AG08395 (cell line): ENCODE measurements at places on chromosomes 4 and X.

DNA sequence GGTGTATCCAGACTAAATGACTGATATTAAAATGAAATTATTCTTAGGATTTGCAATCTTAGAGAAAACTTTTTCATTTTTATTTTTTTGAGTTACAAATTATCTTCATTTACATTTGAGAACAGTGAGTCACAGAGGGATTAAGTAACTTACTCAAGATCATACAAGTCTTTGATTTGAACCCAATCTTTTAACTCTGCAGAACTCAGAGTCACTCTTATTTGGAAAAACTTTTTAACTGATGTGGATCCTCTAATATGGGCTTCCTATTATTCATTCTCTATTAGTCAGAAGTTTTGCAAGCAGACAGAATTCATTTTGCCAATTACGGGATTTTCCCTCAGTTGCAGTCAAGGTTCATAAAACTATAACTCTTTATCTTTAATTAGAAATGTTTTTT is 20.1 kb downstream of the HPRT1 start:
- no peak for DNase-seq

- DNase-seq: no peak
Observed at GRCh38 chr4:16217300-16218051, 8.8 kb downstream of the TAPT1 start.

DNA sequence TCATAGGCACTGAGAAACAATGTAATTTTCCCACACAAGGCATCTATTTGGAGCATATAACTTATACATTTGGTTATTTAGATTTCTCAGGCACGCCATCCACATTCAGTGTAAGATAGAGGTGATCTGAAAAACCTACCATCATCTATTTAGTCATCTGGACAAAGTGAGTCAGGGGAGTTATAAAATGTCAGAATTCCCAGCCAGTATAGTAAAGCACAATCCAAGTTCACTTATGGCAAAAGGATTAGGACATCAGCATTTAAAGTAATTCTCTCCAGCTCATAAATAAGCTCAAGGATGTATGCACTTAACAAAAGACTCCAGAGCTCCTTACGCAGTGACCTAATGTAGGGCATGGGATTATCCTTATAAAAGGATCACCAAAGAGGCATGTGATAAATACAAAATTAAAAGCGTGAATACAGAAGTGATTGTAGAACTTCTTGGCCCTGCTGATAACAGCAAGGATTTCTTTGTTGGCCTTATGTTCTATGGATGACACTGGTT is 65.3 kb upstream of the DCLK2 start:
- no peak for DNase-seq

- no peak for DNase-seq
Observed at GRCh38 chr4:163988865-163989264, 494.4 kb downstream of the TMA16 start.

DNA sequence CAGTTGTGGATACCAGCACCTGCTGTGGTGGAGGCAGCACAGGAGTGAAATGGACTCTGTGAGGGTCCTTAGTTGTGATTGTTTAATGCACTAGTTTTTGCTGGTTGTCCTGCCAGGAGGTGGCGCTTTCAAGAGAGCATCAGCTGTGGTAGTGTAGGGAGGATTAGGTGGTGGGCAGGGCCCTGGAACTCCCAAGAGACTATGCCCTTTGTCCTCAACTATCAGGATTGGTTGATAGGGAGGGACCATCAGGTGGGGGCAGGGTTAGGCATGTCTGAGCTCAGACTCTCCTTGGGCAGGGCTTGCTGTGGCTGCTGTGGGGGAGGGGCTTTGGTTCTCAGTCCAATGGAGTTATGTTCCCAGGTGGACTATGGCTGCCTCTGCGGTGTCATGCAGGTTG is 121.9 kb downstream of the RRAGB start:
- no peak for DNase-seq

GRCh38 chr4:185404031-185404430 is 7.4 kb downstream of the ANKRD37 start:
- DNase-seq: no peak

DNA sequence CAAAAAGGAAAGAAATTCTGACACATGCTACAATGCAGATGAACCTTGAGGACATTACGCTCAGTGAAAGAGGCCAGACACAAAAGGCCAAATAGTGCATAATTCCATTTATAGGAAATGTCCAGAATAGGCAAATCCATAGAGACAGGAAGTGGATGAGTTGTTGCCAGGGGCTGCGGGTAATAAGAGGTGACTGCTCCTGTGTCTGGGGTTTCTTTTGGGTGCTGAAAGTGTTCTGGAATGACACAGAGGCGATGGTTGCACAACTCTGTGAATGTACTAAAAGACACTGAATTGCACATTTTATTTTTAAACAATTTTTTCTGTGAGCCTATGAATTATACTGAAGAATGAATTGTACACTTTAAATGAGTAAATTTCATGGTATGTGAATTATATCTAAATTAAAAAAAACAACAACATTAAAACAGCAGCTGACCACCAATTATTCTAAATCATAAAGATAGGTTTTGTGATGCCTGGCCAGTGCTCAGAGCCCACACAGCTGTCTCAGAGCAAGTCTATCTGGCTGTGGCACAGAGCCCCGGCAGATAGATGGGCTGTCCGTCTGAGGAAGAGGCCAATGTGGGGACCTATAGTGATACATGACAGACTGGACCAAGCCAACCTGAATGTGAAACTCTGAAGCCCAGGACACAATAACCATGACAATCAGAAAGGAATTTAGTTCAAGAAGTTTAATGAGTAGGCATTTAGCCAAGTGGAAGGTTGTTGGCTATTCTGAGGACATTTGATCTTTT is 23.5 kb upstream of the IRAK1 start:
- no peak for DNase-seq

- peak; percentile 69 for DNase-seq
Observed at GRCh38 chr4:8580321-8581093, at the start of gene GPR78. Gene GPR78, plus strand, starts transcription at chr4:8580392. Its CDS starts 591 bp downstream, at chr4:8580983.

DNA sequence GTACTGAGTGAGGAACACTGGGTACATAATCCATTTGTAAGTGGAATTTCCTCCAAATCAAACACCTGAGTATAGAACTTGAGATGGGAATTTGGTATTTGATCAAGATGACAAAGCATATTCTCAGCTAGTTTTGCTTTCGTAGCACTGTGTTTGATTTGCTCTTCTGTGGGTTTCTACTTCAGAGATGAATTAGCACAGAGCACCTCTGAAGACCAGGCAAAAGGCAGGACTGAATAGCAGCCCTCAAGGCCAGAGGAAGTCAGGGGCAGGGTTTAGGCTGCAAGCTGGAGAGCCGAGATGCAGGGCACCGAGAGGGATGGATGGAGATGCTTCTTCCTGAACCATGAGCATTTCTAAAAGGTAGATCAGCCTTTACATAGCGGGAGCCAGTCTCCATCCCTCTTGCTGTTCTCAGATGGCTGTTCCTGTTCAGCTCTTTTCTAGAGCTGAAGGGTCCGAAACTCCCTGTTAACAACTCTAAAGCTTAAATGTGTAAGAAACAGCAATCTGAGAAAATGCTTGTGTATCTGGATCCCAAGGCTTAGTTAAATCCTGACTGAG is 10.8 kb downstream of the ZFP42 start:
- DNase-seq: no peak

DNA sequence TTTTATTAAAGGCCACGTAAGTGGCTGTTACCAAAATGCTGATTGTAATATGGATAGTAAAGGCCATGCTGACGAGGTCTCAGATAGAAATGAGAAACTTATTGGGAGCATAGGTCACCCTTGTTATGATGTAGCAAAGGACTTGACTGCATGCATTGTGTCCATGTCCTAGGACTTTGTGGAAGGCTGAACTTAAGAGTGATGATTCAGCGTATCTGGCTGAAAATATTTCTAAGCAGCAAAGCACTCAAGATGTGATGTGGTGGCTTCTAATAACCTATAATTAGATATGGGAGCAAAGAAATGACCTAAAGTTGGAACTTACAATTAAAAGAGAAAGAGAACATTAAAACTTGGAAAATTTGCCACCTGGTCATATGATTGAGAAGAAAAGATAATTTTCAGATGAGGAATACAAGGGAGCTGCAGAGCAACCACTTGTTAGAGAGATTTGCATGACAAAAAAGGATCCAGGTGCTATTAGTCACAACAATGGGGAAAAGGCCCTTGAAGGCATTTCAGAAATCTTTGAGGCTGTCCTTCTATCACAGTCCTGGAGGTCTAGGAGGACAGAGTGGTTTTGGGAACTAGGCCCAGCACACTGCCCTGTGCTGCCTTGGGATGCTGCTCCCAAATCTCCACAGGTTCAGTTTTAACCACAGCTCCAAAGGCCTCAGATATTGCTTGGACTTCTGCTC is 793.7 kb upstream of the LCORL start:
- no peak for DNase-seq

GRCh38 chrX:10395643-10396042 is 224.7 kb downstream of the MID1 start:
- no peak for DNase-seq

DNA sequence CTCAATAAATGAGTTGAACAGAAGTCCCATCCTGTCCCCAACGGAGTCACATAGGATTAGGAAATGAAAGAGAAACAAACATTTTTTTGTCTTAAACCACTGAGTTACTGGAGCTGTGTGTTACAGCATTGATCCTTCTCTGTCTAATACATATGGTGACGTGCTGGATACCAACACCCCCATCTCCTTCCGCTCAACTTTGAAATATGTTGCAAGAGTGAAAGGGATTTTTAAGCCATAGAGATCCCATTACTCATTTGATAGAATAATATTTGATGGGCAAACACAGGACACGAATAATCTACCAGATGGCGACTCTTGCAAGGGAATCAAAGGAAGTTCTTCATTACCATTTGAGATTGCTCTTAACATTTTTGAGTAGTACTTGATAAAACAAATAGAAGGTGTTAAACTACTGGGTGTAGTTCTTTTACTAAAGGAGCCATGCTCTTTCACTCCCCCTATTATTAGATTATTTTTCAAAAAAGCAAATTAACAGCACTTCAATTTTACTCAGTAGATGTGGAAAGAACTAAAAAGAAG is 140.5 kb downstream of the PACRGL start:
- no peak for DNase-seq

DNA sequence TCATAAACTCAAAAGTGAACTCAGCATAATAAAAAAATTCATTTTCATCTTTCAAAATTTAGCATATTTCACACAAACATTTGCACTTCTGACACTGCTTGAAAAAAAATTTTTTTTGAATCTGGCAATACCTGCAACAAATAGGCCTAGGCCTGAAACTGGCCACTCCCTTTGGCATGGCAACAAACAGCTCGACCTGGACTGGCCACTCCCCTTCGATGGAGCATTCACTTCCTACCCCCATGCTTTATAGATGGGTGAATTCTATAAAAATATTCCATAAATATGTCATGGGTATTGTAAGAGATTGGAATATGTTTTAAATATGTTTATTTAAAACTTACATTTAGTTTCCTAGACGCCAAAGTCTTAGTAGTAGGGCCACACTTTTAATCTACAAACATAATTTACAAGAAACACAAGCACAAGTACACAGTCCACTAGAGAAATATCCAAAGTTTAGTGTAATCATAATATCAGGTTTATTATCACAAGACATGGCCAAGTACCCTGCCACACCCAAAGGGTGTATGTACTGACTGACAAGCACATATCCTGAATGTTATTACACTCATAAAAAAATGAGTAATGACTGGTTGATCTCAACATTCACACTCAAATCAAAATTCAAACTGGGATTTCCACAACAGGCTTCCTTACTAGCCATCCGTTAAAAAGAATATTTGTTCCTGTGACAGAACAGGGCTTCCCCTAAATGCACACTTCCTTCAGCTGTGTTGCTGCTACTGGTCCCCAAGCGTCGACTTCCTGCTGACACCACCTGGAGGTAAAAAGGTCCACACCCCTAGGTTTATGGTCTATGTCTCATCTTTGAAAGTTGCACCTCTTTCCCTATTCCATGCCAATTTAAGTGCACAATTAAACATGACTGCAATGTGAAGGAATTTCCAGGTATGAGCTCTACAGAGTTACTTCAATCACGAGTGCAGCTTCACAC is 271.5 kb downstream of the NR3C2 start:
- DNase-seq: no peak

- DNase-seq: no peak
Observed at GRCh38 chr4:106677213-106677612, 308.6 kb upstream of the GIMD1 start.

DNA sequence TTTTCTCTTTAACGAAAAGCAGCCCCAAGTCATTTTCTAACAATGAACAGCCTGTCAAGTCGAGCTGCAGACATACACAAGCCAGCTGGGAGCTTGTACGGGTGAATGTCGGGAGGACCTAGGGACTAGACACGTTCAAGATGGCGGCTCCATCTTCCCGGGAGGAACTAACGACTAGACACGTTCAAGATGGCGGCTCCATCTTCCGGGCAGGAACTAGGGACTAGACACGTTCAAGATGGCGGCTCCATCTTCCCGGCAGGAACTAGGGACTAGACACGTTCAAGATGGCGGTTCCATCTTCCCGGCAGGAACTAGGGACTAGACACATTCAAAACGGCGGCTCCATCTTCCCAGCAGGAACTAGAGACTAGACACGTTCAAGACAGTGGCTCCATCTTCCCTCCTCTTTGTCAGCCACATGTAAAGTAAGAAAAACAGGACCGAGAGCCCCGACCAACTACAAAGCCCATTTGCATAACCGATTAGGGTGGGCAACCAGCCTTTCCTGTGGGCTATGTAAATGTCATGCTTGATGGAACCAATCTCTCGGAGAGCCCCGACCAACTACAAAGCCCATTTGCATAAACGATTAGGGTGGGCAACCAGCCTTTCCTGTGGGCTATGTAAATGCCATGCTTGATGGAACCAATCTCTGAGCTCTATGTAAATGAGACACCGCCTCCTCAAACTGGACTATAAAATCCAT is 175.5 kb downstream of the DHRSX start:
- peak; percentile 69 for DNase-seq

DNA sequence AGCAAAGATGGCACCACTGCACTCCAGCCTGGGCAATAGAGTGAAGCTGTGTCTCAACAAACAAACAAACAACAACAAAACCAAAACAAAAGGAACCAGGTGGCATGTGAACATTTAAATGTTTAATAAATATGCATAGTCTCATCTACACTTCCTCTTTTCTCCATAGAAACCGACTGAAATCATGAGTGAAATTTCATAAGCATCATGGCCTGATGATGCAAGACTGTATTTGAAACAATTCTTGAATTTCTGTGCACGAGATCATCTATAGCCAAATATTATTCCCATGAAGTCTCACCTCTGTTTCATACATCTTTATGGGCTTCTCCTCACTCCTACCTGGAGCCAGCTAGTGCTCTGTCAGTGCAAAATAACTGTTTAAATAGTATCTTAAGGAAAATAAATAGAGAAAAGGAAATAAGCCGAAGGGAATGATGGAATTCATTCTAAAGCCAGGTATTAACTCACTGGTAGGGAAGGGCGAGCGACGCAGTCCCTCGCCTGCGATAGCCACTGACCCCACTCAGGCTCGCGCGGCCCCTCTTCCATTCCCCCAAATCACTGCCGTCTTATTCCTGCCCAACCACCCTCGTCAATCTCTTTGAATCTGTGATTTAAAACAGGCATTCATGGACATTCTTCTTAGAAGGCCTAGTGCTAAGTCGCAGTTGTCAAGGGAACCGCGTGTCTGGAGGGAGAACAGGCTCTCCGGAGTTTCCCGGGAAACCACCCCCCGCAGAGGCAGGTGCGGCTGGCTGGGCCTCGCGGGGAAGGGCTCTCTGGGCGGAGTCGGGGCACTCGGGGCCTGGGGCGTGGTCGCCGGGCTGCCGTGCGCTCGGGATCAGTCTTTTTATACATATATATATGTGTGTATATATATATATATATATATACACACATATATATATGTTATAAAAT is 52.4 kb upstream of the TRIM2 start:
- no peak for DNase-seq
